ENCODE measurements at places on chromosomes 11 and 22. TPM values are rescaled to one million over a fixed set of nuclear protein-coding genes. Genes with fewer than 3 reads are reported as not detected.

The TTLL12 gene
- 49.1 TPM for total RNA-seq

The OR6T1 gene
- not detected for total RNA-seq

The FOXRED1 gene
- 36.4 TPM for total RNA-seq

The TREH gene
- not detected for total RNA-seq

The ESAM gene
- total RNA-seq: 0.15 TPM

The TTC36 gene
- total RNA-seq: 0.69 TPM

The ACR gene
- not detected for total RNA-seq

The RAPSN gene
- not detected for total RNA-seq

GRCh38 chr11:133070791-133071190, 461.5 kb downstream of the OPCML start:
- no peak for DNase-seq

DNA sequence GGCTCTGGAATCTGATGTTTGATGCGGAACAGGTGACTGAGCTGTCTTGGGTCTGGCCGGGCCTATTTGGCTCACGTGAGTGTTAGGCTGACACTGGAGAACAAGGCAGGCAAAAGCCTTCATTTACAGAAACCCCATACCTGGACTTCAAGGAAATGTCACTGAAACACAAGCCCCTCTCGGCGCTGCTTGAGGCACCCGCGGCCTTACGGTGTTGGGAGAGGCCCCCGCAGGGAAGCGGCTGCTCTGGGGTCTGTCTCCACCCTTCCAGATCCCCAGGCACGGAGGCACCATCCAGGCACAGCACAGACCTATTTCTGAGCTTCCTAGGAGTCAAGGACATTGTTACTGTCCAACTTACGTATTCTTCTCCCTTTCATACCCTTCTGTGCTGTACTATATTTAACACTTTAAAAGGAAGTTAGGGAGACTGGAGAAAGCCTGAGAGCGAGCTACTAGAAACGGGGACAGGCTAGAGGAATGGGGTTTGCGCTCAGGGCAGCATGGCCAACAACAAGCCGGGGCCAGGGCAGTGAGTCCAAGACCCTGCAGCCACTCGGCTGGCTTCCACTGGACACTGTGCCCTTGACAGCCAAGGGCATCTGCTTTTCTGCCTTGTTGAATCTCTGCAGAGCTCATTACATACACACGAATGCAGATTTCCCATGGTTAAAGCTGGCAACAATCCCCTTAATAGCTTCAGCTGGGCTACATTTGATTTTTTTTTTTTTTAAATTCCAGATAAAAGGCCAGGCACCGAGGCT, 23.8 kb downstream of the DRD4 start:
- no peak for DNase-seq

GRCh38 chr11:85748455-85748891, 62.5 kb downstream of the SYTL2 start:
- DNase-seq: no peak

GRCh38 chr11:14318581-14318981, 40.4 kb downstream of the RRAS2 start:
- no peak for DNase-seq

DNA sequence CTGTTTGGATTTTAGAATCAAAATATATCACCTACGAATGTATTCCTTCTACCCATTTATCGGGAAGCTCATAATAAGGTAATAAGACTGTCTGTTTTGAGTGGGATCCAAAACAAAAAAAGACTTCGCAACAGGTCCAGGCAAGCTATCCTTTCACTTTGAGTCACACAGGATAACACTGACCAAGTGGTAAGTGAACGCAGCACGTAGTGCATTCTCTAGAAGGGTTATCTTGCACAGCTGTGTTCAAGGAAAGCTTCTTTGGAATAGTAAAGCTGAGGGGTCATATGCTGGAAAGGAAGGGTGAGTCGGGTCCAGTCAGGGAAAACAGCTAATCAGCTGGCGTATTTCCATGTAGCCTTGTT, 22.3 kb upstream of the NRGN start:
- no peak for DNase-seq

DNA sequence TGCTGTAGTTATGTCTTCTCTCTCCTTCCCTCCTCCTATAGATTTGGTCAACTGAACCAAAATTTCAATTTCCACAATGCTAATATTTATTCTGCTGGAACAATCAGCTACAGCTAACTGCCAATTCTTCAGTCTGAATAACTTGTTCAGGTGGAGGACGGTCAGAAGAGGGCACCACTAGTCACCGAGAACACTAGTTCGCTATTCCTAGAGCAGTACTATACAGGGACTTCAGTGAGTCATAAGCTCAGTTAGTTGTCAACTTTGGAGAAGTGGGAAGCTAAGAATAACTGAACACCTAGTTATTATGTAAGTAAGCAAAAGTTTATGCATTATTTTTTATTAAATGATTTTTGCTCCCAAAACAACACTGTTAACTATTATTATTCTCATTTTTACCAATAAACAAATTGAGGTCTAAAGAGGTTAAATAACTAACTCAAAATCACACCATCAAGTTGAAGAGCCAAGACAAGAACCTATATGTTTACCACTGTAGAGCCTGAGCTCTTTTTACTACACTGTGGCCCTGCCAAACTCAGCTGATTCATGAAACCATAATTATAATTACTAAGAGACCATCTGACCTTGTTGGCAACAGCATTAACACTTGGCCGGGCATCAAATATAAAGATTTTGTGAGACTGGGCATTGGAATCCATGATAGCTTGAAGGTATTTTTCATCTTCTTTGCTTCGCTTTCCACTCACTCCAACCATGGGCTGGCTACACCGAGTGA, 59.0 kb downstream of the CEP57 start:
- DNase-seq: peak; percentile 71

DNA sequence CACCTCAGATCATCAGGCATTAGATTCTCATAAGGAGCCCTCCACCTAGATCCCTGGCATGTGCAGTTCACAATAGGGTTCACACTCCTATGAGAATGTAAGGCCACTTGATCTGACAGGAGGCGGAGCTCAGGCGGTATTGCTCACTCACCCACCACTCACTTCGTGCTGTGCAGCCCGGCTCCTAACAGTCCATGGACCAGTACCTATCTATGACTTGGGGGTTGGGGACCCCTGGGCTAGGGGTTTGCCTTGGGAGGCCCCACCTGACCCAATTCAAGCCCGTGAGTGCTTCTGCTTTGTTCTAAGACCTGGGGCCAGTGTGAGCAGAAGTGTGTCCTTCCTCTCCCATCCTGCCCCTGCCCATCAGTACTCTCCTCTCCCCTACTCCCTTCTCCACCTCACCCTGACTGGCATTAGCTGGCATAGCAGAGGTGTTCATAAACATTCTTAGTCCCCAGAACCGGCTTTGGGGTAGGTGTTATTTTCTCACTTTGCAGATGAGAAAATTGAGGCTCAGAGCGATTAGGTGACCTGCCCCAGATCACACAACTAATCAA, 2.2 kb downstream of the APOC3 start:
- no peak for DNase-seq

DNA sequence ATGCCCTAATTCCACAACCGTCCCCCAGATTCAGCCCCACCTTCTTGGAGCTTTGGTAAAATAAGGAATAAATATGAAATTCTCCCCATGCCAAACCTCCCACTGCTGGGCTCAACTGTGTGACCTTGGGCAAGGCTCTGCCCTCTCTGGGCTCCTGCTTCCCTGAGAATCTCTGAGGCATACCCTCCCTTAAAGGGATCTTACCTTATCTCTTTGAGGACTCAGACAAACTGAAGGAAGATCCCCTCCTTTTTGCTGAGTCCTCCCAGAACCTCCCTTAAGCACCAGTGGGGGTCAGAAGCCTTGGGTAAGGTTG, 2.7 kb downstream of the CD248 start:
- no peak for DNase-seq

- no peak for DNase-seq
Observed at GRCh38 chr11:122459064-122459463, 196.5 kb upstream of the UBASH3B start.

DNA sequence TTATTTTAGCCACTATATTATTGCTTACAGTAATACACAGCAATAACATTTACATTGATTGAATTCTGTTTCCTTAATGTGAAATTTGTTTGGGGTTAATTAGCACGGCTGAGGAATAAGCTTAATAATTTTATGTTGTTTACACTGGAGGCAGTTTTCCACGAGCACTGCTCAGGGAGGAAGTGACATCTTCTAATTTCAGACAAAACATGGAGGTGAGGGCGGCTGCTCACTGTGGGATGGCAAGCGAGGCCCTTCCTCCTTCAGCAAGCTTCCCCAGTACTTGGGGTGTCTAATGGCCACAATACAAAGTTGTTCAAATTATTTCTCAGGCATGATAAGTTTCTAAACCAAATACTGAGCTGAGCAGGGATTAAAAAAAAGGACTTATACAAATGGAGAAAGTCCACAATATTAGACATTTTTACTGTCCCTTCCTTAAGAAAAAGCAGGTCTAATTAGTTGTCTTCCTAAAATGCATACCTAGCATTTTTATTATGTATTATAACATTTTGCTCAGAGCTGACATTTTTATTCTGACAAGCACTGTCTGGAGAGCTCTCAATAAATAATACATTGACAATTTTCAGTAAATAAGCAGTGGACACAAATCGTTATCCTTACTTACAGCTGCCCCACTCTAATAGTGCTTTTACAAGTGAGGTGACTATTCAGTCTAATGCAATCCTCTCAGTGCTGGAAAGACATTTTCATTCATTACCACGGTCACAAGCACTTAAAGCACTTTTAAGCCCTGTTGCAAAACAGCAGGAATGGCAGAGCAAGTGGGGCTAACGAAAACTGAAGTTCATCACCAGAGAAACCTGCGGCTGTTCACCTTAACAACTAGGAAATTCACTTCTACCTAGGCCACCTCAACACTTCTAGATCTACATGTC, 56.2 kb downstream of the SOX6 start:
- DNase-seq: no peak

DNA sequence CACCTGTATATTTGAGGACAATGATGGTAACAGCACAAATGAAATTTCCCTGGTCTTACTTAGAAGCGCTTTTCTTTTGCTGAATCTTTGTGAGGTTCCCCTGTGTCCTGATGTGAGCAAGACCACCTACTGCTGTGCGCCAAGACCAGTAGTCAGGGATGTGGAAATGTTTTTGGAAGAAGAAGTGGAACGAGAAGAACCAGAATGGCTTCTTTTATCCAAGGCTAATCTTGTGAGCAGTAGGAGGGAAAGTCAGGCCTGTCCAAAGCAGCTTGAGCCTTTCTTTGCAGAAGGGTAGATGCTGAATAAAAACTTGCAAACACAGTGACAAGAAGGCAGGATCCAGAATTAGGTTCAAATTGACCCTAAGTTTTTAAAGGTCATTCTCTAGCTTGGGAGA, 223.0 kb downstream of the FAT3 start:
- DNase-seq: no peak

DNA sequence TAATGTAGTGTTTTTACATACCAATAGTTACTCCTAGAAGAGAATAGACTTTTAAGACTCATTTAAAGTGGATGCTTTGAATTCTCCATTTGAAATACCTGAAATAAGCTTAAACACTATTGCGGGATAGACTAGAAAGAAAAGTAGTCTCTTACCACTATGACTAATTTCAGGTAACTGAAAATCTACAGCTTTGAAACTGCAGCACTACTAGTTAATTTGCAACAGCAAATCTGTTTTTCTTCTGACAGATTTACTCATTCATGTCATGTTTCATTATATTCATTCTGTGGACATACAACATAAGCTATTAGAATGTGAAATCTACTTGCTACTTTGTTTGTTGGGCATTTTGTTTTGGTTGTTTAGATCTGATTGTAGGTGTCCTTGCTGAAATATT, 153.6 kb downstream of the MAML2 start:
- DNase-seq: no peak

- DNase-seq: no peak
Observed at GRCh38 chr11:69380921-69381581, 87.1 kb downstream of the MYEOV start.

- DNase-seq: no peak
Observed at GRCh38 chr11:1939006-1939625, 8.0 kb upstream of the MRPL23 start.

- peak; percentile 83 for DNase-seq
Observed at GRCh38 chr11:129960216-129961214, 42.1 kb downstream of the PRDM10 start.

DNA sequence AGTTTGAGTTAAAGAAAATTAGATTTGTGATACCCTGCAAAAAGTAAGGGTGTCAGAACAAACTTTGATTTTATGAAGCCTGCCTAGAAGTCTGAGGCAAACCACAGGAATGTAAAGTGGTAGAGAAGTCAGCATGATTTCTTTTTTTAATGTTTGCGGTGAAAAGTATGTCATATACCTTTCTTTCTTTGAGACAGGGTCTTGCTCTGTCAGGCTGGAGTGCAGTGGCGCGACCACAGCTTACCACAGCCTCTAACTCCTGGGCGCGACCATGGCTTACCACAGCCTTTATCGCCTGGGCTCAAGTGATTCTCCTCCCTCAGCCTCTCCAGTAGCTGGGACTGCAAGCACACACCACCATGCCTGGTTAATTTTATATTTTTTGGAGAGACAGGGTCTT, 4.7 kb downstream of the API5 start:
- peak; percentile 65 for DNase-seq

DNA sequence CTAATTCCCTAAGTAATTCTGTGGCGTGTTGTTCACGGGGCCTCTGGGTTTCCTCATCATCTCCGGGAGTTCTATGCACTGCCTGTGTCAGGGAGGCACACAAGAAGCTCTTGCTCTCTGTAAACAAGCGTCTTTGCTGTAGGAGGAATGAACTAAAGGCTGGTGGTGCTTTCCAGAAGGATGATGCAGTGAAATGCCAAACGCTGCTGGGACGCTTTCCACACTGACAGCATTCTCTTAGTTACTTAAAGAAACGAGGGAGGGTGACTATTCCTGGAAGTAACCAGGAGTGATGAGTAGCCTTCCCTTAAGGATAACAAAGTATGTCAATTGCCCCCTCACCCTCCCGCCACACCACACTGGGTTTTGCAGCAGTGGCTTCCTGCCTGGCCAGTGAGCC, 38.5 kb upstream of the NUP50 start:
- no peak for DNase-seq

GRCh38 chr11:110903830-110904229, 191.6 kb upstream of the ARHGAP20 start:
- no peak for DNase-seq

DNA sequence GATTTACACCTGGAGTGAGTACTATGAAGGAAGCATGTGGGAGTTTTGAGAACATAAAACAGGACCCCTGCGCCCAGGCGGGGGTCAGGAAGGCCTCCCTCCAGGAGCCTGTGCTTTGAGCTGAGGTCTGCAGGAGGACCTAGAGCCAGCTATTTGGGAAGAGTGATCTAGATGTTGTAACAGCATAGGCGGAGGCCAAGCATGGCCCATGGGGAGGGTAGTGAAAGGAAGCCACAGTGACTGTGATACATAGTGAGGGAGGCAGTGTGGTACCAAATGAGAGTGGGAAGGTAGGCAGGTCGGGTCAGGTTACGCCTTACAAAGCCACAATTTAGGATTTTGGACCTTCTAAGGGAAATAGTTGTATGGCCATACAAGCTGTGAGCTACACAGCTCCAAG, 147.5 kb downstream of the PARVA start:
- DNase-seq: no peak

DNA sequence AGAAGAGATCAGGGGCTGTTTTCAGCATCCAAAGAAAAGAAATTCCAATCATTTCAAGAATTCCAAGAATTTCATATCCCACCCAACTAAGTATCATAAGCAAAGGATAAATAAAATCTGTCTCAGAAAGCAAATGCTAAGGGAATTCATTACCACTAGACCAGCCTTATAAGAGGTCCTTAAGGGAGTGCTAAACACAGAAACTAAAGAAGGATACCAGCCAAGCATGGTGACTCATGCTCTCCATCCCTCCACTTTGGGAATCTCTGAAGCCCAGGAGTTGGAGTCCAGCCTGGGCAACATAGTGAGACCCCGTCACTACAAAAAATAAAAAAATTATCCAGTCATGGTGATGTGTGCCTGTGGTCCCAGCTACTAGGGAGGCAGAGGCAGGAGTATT, 17.8 kb downstream of the FADD start:
- no peak for DNase-seq

Measured in Daoy (cell line).